ENCODE measurements at places on chromosomes 1 and 21.

GRCh38 chr1:166740668-166741276, 98.5 kb upstream of the POGK start:
- DNase-seq: no peak

- no peak for DNase-seq
These were observed at the start of gene TMEM51 for GRCh38 chr1:15153184-15153841. Gene TMEM51 (plus strand): TSS chr1:15153747. CDS start chr1:15215088, 61,341 bp downstream.

- no peak for DNase-seq
These were observed 14.2 kb upstream of the HSPG2 start for GRCh38 chr1:21951226-21951870.

GRCh38 chr1:210125143-210125542, 107.5 kb upstream of the SERTAD4 start:
- no peak for DNase-seq

- DNase-seq: no peak
These were observed 72.2 kb downstream of the SNX7 start for GRCh38 chr1:98733782-98734112.

GRCh38 chr1:70805641-70806040, 242.0 kb downstream of the PTGER3 start:
- no peak for DNase-seq

- DNase-seq: no peak
These were observed 15.9 kb upstream of the POGZ start for GRCh38 chr1:151475175-151475574.

DNA sequence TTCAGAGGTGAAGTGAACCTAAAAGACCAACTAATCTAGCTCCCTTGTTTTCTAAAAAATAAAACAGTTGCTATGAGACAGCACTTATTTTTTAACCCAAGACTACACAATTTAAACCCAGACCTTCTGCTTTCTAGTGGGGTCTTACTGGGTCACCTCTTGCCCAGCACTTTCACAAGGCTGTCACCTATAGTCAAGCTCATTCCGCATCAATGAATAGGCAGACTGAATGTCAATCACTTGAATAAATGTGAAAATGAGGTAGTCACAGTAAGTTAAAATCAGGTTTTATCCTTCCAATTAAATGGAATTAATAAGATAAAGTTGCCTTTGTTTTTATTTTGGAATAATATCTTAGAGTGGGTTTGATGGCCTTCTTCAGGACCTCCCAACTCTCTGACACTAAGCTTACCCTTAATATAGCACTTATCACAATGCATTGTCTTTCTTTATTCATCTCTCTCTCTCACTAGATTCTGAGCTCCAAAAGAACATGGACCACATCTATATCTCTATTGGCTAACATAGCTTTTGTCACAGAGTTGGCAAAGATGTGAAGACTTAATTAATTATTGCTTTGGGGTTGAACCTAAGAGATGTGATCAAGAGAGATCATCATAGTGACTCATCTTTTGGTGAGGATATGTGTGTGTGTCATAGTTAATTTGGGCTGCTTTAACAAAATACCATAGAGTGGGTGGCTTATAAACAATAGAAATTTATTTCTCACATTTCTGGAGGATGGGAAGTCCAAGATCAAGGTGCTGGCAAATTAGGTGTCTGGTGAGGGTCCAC, 248.7 kb upstream of the DAB1 start:
- DNase-seq: no peak

- DNase-seq: no peak
These were observed 417.7 kb downstream of the PRDM2 start for GRCh38 chr1:14117700-14118099.

GRCh38 chr1:219210067-219210466, 36.4 kb downstream of the LYPLAL1 start:
- no peak for DNase-seq

- DNase-seq: no peak
These were observed 1.2 kb upstream of the LHX8 start for GRCh38 chr1:75132812-75133619.

- no peak for DNase-seq
These were observed 283.1 kb downstream of the PLPP3 start for GRCh38 chr1:56295949-56296929.

- DNase-seq: no peak
These were observed 27.3 kb downstream of the MAN1C1 start for GRCh38 chr1:25643929-25644328.

GRCh38 chr1:235865565-235866204, 1.0 kb downstream of the LYST start:
- no peak for DNase-seq

DNA sequence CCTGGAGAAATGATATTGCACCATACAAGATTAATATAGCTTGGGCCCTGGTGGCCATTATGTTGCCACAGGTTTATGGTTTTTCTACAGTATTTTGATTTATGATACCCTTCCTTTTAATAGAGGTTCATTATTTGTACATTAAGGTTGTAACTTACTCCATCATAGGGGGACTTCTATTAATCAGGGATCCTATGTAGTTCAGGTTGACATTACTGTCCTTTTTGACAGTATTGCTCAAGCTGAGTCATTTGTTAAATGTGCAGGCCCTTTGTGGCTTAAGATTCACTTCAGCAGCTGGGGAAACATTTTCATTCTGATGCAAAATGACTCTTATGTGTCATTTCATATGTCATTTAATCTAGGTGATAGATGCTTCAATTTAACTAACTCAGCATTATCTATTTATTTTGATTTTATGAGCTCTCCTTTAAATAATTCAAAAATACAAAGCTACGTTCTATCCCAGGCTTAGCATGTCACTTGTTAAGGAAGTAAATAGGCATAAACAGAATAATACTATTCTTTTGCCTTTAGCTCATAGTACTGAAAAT, 686.9 kb upstream of the NCAM2 start:
- DNase-seq: no peak

- DNase-seq: no peak
These were observed 22.1 kb downstream of the BCAS2 start for GRCh38 chr1:114559356-114559755.

GRCh38 chr1:156590326-156591180, 1.0 kb upstream of the NAXE start:
- no peak for DNase-seq

DNA sequence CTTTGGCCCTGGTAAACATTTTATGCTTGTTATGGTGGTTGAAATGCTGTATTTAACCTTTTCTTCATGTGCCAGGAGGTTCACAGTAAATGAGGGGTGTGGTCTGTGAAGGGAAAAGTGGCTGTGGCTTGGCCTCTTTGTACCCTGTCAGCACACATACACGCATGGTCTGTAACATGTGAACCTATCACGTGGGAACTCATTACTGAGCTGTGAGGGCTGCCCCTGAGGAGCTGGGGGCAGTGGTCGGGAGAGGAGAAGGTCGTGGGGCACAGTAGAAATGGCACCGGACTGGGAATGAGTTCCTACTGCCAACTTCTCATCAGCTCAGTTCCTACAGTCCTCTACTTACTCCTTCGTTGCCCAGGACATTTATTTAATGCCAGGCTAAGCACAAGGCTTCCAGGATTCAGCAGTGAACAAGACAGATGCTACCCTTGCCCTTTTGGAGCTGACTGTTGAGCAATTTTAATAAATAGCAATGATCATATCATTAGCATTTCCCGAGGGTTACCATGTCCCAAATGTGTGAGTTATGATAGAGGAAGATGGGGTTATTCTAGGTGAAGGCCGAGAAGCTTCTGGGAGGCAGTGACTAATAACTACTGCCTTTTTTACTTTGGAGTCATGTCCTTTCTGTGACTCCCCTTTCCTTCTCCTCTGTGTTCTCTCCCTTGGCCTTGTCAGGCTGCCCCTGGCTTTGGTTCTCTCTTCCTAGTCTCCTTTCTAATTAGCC, 38.8 kb downstream of the DDR2 start:
- no peak for DNase-seq

- DNase-seq: no peak
These were observed 48.3 kb downstream of the HUNK start for GRCh38 chr21:31921079-31921478.

DNA sequence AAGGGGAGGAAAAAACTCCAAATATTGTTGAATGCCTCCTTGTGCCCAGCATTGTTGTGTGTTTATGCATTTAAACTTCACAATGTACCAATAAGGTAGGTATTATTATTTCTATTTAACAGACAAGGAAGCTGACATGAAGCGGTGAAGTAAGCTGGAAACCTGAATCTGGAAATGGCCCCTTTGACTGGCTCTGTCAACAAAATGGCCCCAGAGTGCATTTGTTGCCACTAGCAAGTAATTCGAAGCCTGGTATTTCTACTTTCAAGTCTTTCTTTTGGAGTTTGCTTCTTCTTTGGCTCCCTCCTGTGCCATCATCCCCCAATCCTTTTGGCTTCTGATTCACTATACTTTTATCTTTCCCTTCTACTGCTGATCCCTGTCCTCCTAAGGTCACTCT, 23.1 kb downstream of the CRYZL1 start:
- DNase-seq: no peak

Data from activated CD4-positive, alpha-beta T cell treated with anti-CD3 and anti-CD28 coated beads for 24 hours (primary cell).